ENCODE measurements at places on chromosomes 12 and 14. TPM values are rescaled to one million over a fixed set of nuclear protein-coding genes. Genes with fewer than 3 reads are reported as not detected.

Gene CELA1
- total RNA-seq: not detected

Gene NYNRIN
- total RNA-seq: 4.8 TPM

Gene KRT85
- total RNA-seq: not detected

Gene ZDHHC22
- total RNA-seq: not detected

Gene AKAP5
- total RNA-seq: 0.20 TPM

Gene TDRD9
- total RNA-seq: 0.73 TPM

Gene CAPS2
- total RNA-seq: 4.8 TPM

Gene ITGB7
- total RNA-seq: 1.1 TPM

Gene CDH24
- total RNA-seq: 3.3 TPM

Gene RFX4
- not detected for total RNA-seq

Gene DIO2
- total RNA-seq: under 0.01 TPM

Gene CISTR
- total RNA-seq: not detected

Gene CIT
- total RNA-seq: 56.9 TPM

Gene SMOC1
- 25.2 TPM for total RNA-seq

Gene GALNT16
- total RNA-seq: 2.3 TPM

Gene TRPV4
- 0.59 TPM for total RNA-seq

Gene RERG
- total RNA-seq: not detected

Gene C3AR1
- under 0.01 TPM for total RNA-seq

Gene RTL1
- not detected for total RNA-seq

Gene EIF2B2
- total RNA-seq: 53.8 TPM

Gene TAS2R50
- 2.6 TPM for total RNA-seq

Gene RASSF8
- total RNA-seq: 69.4 TPM

Gene MIA2
- 12.3 TPM for total RNA-seq

Gene PRKD1
- 19.8 TPM for total RNA-seq

Gene EML1
- 23.5 TPM for total RNA-seq

Gene HELB
- 3.3 TPM for total RNA-seq

Gene PRPH
- total RNA-seq: not detected

Gene CLEC4C
- not detected for total RNA-seq
